ENCODE measurements at places on chromosomes 12 and 14.

DNA sequence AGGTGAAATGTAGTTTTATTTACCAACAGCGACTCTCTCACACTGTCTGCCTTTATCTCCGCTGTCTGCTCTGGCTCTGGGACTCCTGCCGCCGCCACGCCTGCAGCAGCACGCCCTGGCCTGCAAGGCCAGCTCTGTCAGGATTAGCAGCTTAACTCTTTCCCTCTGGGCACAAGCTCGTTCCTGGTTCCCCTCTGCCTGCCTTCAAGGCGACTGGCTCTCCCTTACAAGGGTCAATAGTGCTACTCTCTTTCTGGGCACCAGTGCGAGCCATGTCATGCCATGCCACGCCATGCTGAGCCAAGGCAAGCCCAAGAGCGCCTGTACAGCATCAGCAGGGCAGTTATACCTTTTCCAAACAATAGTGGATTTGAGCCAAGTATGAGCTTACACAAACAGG, 3.6 kb upstream of the CLEC2B start:
- DNase-seq: no peak

DNA sequence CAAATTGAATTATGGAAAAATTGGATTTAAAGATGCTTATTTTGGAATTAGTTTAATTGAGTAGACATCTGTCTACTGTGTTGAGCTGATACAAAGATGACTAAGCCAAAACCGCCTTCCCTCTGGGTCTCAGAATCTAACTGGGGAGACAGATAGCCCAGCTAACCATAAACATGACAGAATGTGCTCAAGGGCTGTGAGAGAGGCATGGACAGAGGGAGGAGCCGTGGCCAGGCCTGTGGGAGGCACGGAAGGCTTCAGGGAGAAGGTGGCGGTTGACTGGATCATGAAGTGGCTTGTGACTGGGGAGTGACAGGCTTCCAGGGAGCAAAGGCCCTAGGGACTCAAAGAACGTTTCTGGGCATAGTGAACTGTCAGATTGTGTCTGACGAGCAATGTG, 74.6 kb downstream of the DACT1 start:
- DNase-seq: no peak

GRCh38 chr12:115322275-115322674, 638.3 kb upstream of the TBX3 start:
- DNase-seq: peak; percentile 13

DNA sequence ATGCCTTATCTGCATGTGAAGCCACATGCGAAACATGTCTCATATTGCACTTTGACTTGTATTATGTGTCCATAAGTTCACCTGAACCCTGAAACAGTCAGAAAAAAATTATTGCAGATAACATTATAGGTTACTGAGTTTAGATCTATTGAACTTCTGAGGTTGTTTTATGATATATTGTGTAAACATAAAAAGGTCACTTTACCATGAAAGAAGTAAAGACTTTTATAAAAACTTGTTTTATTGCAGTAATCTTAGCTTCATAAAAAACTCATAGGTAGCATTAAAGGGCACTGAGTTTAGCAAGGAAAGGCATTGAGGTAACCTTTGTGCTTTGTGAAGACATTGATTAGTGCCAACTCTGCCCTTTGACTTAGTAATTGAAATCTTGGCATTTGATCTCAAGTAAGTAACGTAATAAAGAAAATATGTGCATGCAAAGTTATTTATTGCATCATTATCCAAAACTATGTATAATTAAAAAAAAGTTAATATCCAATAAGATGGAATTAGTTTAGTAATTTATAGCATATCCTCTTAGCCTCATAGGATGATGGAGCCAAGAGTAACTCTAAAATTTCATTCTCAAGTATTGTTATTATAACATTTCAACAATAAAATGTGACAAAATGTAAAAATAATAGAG, 313.3 kb upstream of the ATP2B1 start:
- DNase-seq: no peak

- no peak for DNase-seq
Observed at GRCh38 chr12:5068619-5069018, 24.9 kb downstream of the KCNA5 start.

- peak; percentile 70 for DNase-seq
Observed at GRCh38 chr14:69980457-69981425, 101.5 kb downstream of the SMOC1 start.

GRCh38 chr12:96040305-96041133, 5.1 kb upstream of the LTA4H start:
- no peak for DNase-seq

GRCh38 chr12:65313719-65314317, 35.3 kb downstream of the MSRB3 start:
- peak; percentile 40 for DNase-seq

DNA sequence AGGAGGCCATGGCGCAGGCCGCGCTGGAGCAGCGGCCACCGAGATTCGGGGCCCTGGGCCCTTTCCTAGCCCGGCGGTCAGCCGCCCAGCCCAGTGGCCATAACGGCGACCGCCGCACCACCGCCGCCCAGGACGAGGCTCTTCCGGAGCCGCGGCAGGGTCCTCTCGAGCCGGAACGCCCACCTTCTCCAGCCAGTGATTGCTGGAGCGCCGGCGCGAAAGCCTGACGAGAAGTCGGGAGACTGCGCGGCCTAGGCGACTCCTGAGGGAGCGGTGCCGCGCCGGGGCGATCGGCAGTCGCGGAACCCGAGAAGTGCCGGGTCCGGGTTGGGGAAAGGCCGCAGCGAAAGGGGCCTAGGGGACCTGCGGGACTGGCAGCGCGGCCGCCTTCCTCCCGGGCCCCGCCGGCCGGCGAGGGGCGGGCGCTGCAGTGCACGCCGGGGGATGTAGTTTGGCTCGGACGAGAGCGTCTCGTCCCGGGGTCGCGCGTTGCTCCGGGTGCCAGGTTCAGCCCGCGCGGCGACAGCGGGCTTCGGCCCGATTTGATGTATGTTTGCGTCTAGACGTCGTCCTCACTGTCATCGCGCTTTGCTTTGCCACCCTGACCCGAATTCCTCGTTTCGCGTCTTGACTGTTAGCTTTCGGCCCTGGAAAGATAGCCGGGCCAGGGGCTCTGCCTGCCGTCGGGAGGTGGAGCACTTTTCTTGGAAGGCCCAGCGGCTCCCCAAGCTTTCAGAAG, at the start of gene VTI1B:
Gene VTI1B, minus strand, starts transcription at position 153 of the 739 bp plus-strand sequence. Its CDS starts 143 bp downstream, at position 10.
- peak; percentile 84 for DNase-seq

DNA sequence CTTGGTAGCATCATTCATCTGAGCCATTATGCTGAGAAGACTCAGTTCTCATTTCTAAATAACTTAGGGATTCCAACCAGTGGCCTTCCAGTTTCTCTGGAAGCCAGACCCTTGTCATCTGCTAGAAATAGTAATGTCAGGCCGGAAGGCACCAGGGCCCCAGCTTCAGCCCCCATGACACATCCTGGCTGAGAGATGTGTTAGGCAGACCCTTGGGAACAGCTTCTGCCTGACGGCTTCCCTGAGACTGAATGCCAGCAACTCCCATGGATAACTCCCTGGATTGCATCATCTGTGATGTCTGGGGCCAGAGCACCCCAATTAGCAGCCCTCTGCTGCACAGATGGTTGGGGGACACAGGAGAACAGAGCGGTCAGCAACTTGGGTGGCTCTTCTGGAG, 583.5 kb upstream of the TBX3 start:
- no peak for DNase-seq

GRCh38 chr12:6281081-6281809, 29.2 kb upstream of the PLEKHG6 start:
- no peak for DNase-seq

DNA sequence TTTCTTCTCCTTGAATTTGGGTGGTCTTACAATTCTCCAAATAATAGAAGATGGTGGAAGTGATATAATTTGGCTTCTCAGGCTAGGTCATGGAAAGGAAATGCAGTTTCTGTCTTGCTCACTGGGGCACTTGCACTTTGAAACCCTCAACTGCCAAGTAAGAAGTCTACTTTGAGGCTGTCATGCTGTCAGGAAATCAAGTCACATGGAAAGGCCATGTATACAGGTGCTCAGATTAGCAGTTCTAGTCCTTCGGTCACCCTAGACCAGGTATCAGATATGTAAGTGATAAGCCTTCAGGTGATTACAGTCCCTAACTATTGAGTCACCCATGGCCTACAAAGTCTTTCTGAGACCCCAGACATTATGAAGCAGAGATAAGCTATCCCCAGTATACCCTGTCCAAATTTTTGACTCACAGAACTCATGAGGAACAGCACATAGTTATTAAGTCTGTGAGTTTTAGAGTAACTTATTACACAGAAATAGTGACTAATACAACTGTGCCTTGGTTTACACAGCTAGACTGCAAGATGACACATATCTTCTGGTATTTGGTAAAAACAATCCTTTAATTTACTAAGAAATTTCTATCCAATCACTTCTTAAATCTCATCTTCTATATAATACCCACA, 26.3 kb upstream of the BBS10 start:
- DNase-seq: no peak

- no peak for DNase-seq
Observed at GRCh38 chr12:116532986-116533342, 26.2 kb upstream of the MAP1LC3B2 start.

DNA sequence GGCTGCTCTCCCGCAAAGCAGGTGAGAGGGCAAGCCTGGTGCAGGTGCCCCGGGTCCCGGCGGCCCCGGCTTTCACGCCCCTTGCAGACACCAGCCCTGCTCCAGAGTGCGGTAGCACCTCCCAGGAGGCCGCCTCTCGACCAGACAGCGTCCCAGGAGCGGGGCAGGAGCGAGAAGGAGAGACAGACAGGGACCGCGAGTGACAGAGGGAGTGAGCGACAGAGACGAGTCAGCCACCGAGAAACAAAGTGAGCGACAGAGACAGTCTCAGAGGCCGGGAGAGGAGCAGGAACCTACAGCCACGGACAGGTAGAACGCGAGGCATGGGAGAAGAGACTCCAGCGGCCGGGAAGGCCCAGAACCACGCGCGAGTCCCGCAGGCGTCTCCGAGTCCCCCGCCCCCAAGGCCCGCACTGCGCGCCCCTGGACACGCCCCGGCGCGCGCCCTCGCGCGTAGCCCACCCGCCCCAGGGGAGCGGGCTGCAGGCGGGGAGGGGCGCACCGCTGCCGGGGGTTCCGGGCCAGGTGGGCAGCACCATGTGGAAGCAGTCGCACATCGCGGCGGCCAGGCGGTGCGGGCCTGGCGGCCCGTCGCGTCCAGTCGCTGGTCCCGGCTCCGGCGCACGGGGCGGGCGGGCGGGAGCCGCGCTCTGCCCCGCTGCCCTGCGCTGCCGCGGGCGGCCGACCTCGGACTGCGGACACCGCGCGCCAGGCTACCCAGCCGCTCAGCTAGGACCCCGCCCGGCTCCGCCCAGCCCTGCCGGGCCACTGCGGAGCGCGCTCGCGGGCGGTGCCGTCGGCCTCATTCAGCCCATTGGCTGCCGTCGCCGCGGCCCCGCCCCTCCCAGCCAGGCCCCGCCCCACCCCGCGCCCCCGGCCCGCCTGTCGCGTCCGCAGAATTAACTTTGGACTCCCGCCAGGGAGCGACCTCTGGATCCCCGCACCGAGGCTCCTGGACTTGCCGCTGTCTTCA, at the start of gene AHNAK2:
Gene AHNAK2, minus strand, starts transcription at position 694 of the 973 bp plus-strand sequence. Its CDS starts 137 bp downstream, at position 557.
- no peak for DNase-seq

DNA sequence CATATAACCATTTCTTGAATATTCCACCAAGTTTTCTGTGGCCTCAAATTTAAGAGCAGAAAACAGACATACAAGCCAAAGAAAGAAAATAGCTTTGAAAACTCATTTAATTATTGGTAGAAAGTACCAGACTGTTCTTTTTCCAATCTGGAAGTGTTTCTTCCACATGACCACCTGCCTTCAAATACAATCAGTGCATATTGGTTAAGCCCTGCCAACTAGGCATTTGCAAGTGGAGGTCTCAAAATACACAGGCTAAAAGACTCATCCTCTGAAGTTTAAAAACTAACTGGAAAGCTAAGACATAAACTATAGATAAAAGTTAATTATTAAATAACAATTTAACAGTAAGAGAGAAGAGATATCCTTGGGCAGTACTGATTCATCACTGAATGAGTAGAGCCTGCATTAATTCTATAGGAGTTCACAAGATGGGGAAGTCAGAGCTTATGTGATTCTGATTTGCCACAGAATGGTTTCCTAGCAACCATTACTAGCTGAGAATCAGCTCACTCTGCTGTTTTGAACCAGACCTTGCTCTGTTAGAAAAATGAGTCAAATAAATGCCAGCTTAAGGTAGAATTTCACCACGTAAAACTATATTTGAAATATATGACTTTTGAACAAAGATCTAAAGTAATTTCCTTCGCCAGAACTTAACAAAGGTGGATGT, 433.8 kb downstream of the FUT8 start:
- DNase-seq: peak; percentile 4

GRCh38 chr12:55610598-55610997, 26.1 kb upstream of the OR10P1 start:
- DNase-seq: no peak

GRCh38 chr14:45212231-45212630, 40.8 kb downstream of the MIS18BP1 start:
- DNase-seq: no peak

DNA sequence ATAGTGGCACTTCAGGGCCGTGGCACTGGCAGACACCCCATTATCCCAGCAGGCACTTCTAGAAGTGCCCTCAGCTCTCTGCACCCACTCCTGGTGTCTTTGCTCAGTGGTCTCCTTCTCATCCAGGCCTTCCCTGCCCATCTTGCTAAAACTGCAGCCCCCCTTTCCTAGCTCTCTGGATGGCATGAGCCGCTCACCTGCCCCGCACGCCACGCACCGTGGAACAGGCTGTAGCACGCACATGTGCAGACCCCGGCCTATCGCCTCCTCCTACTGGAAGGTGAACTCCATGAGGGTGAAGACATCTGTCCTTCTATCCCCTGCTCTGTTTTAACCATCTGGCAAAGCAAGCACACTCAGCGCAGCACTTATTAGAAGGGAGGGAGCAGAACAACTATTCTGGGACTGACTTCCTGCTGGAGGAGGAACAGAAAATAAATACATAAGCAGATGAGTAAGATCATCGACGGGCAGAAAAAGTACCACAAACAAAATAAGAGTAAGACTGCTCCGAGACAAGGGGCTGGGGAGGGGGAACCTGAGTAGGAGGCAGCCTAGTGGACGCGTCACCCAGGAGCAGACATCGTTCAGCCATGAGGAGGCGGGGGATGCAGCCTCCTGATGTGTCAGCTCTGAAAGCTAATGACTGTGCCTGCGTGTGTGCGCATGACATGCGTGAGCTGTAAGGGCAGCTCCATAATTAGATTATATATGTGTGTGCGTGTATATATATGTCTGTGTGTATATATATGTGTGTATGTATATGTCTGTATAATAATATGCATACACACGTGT, 7.8 kb upstream of the FZD10 start:
- no peak for DNase-seq

All from HT1080 (cell line).